ENCODE measurements at places on chromosomes 2 and 18. TPM values are rescaled to one million over a fixed set of nuclear protein-coding genes. Genes with fewer than 3 reads are reported as not detected.

- H3K27ac ChIP-seq, result peak overlapping the region; percentile 54
- peaks cover 25% of the 10 kb centered on the region for H3K4me1 ChIP-seq
- no peak overlapping the region for H3K4me3 ChIP-seq
- H3K36me3 ChIP-seq, result peaks cover 2% of the 10 kb centered on the region
- DNase-seq, result no peak
Observed at GRCh38 chr2:144230448-144231085, 289.4 kb downstream of the ZEB2 start.

GRCh38 chr2:40287773-40288172 is 164.1 kb downstream of the SLC8A1 start:
- no peak overlapping the region for H3K4me3 ChIP-seq
- peaks cover 23% of the 10 kb centered on the region for H3K4me1 ChIP-seq

GRCh38 chr2:45814951-45815621 is 163.6 kb downstream of the PRKCE start:
- H3K27ac ChIP-seq, result no peak overlapping the region
- no peaks in the 10 kb centered on the region for H3K27me3 ChIP-seq
- no peaks in the 10 kb centered on the region for H3K36me3 ChIP-seq
- no peak for DNase-seq
- H3K4me3 ChIP-seq, result no peak overlapping the region

DNA sequence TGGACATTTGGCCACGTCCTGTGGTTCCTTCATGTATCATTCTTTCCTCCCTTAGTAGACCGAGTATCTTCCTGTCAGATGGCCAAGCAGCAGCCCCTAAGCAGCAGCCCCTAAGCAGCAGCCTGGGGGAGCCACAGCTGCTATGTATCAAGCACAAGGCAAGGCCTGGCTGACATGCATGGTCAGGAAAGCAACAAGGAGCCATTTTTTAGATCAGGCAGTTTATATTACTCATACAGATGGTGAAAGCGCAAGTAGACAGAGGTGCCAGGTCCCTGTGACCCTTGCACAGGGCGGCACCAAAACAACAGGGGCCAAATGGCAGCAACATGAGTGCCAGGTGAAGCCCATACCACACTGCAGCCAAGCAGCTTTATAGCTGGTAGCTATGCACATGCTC is 22.1 kb downstream of the CHCHD5 start:
- no peak for DNase-seq
- peaks cover 2% of the 10 kb centered on the region for H3K4me1 ChIP-seq
- H3K27me3 ChIP-seq, result peaks cover 2% of the 10 kb centered on the region
- peaks cover 4% of the 10 kb centered on the region for H3K36me3 ChIP-seq
- H3K4me3 ChIP-seq, result no peak overlapping the region
- H3K27ac ChIP-seq, result no peak overlapping the region

- no peaks in the 10 kb centered on the region for H3K36me3 ChIP-seq
- H3K4me1 ChIP-seq, result peaks cover 26% of the 10 kb centered on the region
- H3K4me3 ChIP-seq, result no peak overlapping the region
- no peaks in the 10 kb centered on the region for H3K27me3 ChIP-seq
Observed at GRCh38 chr2:158923180-158923594, 45.3 kb upstream of the TANC1 start.

- peaks cover 26% of the 10 kb centered on the region for H3K4me1 ChIP-seq
- no peaks in the 10 kb centered on the region for H3K27me3 ChIP-seq
- no peak for DNase-seq
- H3K36me3 ChIP-seq, result no peaks in the 10 kb centered on the region
- H3K4me3 ChIP-seq, result no peak overlapping the region
- H3K27ac ChIP-seq, result no peak overlapping the region
Observed at GRCh38 chr2:36351736-36352349, 3.7 kb upstream of the CRIM1 start.

- H3K4me1 ChIP-seq, result peaks cover 69% of the 10 kb centered on the region
- peaks cover 18% of the 10 kb centered on the region for H3K36me3 ChIP-seq
- DNase-seq, result no peak
- H3K4me3 ChIP-seq, result no peak overlapping the region
- no peak overlapping the region for H3K27ac ChIP-seq
Observed at GRCh38 chr18:59907660-59908059, 7.9 kb downstream of the PMAIP1 start.

GRCh38 chr2:159185401-159186130 is 100.9 kb downstream of the WDSUB1 start:
- DNase-seq, result no peak
- H3K36me3 ChIP-seq, result peaks cover 38% of the 10 kb centered on the region
- H3K4me1 ChIP-seq, result no peaks in the 10 kb centered on the region

SLC40A1 gene
- total RNA-seq, result 11.4 TPM

DNA sequence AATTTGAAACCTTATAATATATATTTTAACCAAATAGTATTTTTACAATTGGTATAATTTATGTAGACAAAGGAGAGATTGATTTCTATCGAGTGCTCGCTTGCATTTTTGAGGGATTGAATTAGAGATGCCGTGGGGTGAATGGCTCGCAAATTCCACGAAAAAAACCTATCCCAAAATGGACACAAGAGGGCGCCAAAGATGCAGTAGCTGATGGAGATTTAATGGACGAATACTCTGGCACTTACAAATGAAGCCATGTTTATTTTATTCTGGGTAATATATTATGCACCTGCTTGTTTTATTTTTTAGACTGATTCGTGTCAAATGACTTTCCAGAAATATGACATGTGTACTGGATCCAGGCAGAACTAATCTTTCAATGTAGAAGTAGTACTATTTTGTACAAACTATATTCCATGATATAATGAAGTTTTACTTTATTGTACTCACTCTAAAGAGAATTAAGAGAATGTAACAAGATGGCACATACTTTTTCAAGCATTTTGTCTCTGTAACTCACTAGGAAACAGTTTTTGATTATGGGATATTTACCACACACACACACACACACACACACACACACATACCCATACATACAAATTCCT is 505.4 kb downstream of the PLCL1 start:
- H3K4me1 ChIP-seq, result no peaks in the 10 kb centered on the region
- H3K4me3 ChIP-seq, result no peak overlapping the region
- no peak for DNase-seq
- peaks cover 33% of the 10 kb centered on the region for H3K27me3 ChIP-seq

- no peaks in the 10 kb centered on the region for H3K27me3 ChIP-seq
- no peak for DNase-seq
- H3K27ac ChIP-seq, result no peak overlapping the region
- no peak overlapping the region for H3K4me3 ChIP-seq
- H3K36me3 ChIP-seq, result no peaks in the 10 kb centered on the region
Observed at GRCh38 chr2:29834624-29835023, 86.8 kb downstream of the ALK start.

DNA sequence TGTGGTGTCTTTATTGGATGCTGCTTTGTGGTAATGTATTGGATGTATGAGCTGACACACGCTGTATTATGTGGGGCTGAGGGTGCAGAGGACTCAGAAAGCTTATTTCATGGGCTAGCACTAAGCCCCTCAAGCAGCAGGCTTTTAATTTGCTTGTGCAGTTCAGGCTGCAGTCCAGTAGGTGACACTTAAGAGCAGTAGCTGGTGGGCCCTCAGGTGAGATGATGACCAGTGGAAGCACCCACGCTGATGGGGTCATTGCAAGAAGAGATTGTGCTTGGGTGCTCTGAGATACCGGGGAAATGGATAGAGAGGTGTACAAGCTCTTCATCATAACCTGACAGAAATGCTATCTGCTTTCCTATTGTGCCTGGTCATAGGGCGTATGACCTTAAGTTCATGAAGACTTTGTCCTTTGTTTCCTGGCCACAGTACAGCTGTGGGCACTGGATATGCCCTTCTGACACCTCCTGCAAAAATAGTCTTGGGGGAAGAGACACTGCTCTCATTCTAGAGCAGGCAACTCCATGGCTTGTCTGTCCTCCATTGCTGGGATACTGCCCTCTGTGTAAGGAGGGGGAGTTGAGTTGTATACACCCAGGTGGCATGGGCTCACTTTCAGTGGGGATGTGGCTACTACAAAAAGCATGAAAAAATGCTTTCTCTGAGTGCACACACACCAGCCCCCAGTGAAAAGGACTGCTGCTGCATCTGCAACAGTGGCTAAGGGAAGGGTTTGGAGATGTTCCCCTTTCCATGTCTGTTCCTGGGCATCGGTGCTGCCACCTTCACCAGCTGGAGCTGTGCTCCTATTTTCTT is 205.7 kb upstream of the ZSWIM2 start:
- H3K36me3 ChIP-seq, result no peaks in the 10 kb centered on the region
- peaks cover 5% of the 10 kb centered on the region for H3K27me3 ChIP-seq
- H3K4me3 ChIP-seq, result no peak overlapping the region
- H3K27ac ChIP-seq, result no peak overlapping the region
